Transverse colon (tissue), 4 donors: ENCODE measurements at places on chromosomes 1 and 21. TPM values are rescaled to one million over a fixed set of nuclear protein-coding genes. Genes with fewer than 3 reads are reported as not detected.

DRAXIN gene
- 0.16 TPM for total RNA-seq

OLIG2 gene
- total RNA-seq: not detected

RPTN gene
- not detected for total RNA-seq

TPTE gene
- total RNA-seq: not detected

RIIAD1 gene
- total RNA-seq: not detected

CFHR2 gene
- not detected for total RNA-seq

DNA sequence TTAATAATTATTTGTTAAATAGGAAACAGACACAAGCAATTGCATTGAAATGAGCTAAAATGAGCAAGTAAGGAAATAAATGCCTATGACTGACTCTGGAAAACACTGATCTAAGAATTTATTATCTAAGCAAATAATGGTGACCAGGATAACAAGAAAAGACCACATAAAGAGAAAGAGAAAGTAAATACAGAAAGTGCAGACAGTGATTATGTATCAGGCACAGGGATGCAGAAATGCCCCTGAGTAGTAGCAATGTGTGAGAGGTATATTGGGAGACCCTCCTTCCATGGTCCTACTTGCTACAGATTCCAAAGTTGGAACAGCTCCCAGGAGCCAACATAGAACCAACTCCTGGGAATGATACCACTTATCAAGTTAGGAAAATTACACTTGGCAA is 33.3 kb upstream of the MUTYH start:
- H3K36me3 ChIP-seq: no peaks in the 10 kb centered on the region
- H3K4me1 ChIP-seq: no peaks in the 10 kb centered on the region
- no peaks in the 10 kb centered on the region for H3K27me3 ChIP-seq
- DNase-seq: no peak

DNA sequence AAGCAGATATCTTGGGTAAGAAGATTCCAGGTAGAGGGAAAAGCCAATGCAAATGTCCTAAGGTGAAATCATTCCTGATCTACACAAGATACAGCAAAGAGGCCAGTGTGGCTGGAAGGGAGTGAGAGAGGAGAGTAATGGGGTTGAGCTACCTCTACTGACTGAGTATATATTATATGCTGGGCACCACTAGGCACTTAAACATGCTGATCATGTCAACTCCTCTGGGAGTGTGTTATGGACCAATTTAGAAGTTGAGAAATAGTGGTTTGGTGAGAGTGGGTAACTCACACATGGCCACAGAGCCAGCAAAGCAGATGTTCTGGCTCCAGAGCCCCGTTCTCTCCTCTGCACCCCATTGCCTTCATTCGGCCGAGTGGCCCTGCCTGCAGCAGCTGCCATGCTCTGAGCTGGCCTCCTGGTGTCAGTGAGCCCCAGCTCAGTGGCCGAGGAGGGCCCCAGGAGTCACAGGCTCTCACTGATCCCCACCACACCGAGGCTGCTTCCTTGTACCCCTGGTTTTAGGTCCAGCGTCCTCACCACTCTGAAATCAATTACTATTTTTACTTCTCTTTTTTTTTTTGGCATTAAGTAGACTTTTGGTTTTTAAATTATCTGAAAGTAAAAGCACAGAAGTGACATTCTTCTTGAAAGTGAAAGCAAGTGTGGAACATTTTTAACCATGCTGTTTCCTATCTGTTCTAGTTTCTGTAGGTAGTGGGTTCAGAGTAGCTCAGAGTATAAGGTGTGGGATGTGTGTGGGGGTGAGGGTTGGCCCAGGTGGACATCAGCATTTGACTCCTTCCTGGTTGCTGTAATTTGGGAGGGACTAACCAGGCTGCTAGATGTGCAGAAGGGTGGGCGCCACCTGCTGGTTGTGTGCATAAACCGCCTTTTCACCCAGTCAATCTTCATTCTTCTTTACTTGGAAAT is 45.8 kb upstream of the CRNN start:
- no peak overlapping the region for H3K27ac ChIP-seq
- H3K27me3 ChIP-seq: no peaks in the 10 kb centered on the region
- no peak overlapping the region for H3K4me3 ChIP-seq
- H3K4me1 ChIP-seq: no peaks in the 10 kb centered on the region

- no peaks in the 10 kb centered on the region for H3K4me1 ChIP-seq
- no peak overlapping the region for H3K27ac ChIP-seq
- no peak for DNase-seq
These were observed 167.0 kb downstream of the FAM78B start for GRCh38 chr1:165999826-166000225.

DNA sequence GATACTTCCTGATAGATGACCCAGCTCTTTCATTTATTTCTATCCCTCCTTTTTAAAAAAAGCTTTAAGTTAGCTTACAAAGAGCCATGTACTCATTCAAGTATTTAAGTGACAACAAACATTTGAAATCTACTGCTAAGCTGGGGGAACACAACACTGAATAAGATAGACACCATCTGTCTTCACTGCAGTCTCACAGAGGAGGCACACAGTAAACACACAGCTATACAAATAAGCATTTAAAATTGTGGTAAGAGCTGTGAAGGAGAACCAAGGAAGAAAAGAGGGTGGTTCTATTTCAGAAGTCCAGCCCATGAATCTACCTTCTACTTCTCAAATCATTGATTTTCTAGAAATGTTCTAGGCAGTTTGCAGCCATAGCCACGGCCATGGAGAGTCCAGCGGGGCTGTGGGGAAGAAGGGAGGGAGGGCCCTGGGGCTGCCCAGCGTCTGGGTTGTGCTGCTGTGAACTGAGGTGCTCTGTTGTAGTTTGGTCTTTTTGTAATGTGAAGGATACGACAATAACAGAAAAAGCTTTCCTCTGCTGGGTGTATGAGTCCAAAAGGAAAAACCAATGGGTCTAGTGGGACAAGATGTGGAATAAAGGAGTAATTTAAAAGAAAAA is 28.2 kb downstream of the PRDM2 start:
- H3K4me3 ChIP-seq: no peak overlapping the region
- no peaks in the 10 kb centered on the region for H3K4me1 ChIP-seq
- H3K36me3 ChIP-seq: no peaks in the 10 kb centered on the region
- DNase-seq: no peak

GRCh38 chr1:229385853-229386456 is 43.1 kb upstream of the CCSAP start:
- peaks cover 6% of the 10 kb centered on the region for H3K27me3 ChIP-seq
- H3K4me3 ChIP-seq: no peak overlapping the region
- no peaks in the 10 kb centered on the region for H3K4me1 ChIP-seq
- DNase-seq: no peak

DNA sequence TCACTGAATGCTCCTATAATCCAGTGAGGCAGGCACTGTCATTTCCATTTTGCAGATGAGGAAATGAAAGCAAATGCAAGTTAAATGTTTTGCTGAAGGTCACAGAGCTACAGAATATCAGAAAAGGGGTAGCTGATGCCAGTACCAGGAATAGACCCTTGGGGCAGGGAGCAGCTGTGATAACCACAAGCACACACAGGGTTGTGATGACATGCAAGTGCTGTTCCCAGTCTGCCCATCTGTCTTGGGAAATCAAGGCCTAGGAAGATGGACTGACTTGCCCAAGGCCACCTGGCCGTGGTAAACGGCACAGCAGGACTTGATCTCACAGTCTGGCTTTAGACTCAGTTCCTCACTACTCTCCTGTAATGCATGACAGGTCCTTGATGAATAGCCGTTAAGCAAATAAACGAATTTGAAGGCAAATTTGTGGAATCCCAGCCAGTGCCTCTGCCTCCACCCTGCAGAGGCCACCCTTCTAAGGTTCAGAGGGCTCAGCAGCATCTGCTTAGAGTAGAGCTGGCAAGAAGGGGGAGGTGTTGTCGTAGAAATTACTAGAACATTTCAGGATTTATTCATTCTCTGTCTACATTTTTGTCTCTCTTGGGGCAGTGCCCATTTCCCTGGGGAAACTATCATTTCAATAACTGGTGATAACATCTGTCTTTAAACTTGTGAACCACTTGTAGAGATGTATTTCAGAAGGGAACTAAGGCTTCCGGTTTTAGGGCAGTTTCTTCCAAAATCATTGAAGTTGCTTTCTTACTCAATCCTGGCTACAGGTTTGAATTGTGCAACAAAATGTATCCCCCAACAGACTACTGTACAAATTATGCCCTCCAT is 53.2 kb upstream of the MRPS6 start:
- peak overlapping the region; percentile 32 for H3K27ac ChIP-seq
- H3K4me3 ChIP-seq: no peak overlapping the region
- no peaks in the 10 kb centered on the region for H3K36me3 ChIP-seq

DNA sequence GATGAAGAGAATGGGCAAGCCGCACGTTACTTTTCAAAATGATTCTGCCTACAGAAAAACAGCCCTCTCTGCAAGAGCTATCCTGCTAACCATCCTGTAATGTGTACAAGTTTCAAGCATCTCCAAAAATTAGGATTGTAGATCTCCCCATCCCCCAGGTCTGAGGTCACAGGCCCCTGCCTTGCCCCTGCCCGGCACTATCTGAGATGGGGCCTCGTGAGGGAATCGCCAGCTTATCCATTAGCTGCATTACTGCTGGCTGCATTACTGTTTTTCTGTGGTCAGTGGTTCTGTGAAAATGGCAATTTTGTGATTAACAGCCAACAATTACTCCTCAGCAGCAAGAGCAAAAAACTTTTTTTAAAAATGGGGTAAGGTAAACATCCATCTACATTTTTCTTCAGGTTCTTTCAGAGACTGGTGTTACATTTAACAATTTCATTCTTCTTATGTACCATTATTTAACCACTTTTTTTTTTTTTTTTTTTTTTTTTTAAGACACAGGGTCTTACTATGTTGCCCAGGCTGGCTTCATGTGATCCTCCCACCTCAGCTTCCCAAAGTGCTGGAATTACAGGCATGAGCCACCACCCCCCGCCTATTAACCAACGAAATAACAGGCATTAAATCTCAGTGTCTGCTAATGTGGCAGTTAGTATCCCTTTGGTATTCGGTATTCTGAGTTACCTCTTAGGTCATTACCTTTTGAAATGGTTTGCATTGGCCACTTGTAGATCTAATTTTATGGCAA is 83.8 kb downstream of the MRPL37 start:
- H3K27ac ChIP-seq: no peak overlapping the region
- DNase-seq: no peak
- no peaks in the 10 kb centered on the region for H3K27me3 ChIP-seq
- H3K4me1 ChIP-seq: peaks cover 44% of the 10 kb centered on the region
- H3K36me3 ChIP-seq: no peaks in the 10 kb centered on the region

DNA sequence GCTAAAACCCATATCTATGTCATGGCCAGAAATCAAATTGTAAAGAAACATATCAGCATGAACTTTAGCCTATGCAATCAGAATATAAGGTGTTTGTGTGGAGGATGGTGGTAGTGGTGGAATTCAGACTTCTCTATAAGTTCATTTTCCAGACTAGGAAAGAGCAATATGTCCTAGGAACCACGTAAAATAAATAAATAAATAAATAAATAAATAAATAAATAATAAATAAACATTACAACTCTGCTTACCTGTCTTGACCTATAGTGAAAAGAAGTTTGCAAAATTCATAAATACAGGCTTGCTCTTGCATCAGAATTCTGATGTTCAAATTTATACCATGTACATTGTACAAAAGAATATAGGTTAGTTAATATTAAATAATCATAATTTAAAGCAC is 1382.6 kb upstream of the ADGRL2 start:
- H3K36me3 ChIP-seq: no peaks in the 10 kb centered on the region
- no peak for DNase-seq
- no peak overlapping the region for H3K4me3 ChIP-seq
- no peaks in the 10 kb centered on the region for H3K27me3 ChIP-seq
- no peak overlapping the region for H3K27ac ChIP-seq

DNA sequence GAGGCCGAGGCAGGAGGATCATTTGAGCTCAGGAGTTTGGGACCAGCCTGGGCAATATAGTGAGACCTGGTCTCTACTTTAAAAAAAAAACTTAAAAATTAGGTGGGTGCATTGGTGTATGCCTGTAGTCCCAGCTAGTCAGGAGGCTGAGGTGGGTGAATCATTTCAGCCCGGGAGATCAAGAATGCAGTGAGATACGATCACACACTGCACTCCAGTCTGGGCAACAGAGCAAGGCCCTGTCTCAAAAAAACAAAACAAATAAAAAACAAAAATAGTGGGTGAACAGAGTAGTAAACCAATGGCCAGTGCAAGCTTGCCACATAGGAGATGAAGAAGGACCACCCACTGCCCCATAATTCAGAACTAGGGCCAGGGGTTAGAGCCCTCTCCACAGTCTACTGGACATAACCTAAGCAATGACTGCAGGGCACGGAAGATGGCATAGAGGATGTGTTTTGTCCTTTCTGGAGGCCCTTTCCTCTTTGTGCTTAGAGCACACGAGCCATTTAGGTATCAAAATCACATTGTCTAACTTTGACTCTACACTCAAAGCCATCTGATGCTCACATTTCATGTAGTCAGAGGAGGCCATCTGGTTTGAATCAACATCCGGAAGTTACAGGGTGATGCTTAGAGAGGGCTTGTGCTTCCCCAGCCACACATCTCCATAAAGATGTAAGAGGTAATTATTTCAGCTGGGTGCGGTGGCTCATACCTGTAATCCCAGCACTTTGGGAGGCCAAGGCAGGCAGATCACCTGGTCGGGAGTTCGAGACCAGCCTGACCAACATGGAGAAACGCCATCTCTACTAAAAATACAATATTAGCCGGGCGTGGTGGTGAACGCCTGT is 12.6 kb downstream of the CD2 start:
- no peaks in the 10 kb centered on the region for H3K36me3 ChIP-seq
- H3K27me3 ChIP-seq: no peaks in the 10 kb centered on the region
- peaks cover 9% of the 10 kb centered on the region for H3K4me1 ChIP-seq
- peak overlapping the region; percentile 34 for H3K27ac ChIP-seq
- no peak overlapping the region for H3K4me3 ChIP-seq
- DNase-seq: no peak

- no peaks in the 10 kb centered on the region for H3K36me3 ChIP-seq
- no peak for DNase-seq
- H3K27me3 ChIP-seq: no peaks in the 10 kb centered on the region
- H3K4me3 ChIP-seq: no peak overlapping the region
These were observed 5.1 kb downstream of the TMEM167B start for GRCh38 chr1:109095631-109096030.

- H3K27ac ChIP-seq: no peak overlapping the region
- no peaks in the 10 kb centered on the region for H3K27me3 ChIP-seq
- H3K4me3 ChIP-seq: no peak overlapping the region
- peak; percentile 1 for DNase-seq
- no peaks in the 10 kb centered on the region for H3K4me1 ChIP-seq
These were observed 414.2 kb downstream of the PTPRU start for GRCh38 chr1:29650476-29650875.

DNA sequence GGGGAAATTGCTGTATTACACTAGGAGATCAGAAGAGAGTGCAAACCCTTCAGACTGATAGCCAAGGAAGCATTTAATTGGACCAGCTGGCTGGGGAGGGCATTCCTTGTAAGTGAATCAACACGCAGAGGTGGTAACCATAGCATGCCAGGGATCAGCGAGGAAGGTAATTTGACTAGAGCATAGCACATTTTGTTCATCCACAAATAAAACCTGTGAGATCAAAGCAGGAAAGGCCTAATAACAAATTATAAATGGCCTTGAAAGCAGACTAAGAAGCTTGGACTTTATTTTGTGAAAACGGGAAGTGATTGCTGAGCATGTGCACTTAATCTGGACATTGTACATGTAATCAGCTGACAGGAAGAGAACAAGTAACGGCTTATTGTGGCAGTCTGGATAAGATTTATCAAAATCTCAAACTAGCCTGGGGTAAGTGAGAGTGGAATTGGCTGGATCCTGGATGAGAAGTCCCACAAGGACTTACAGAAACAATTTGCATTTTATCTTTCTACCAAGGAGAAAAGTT is 11.7 kb upstream of the CD55 start:
- H3K27ac ChIP-seq: peak overlapping the region; percentile 52
- DNase-seq: peak; percentile 32
- no peaks in the 10 kb centered on the region for H3K36me3 ChIP-seq
- H3K4me3 ChIP-seq: peak overlapping the region; percentile 20
- no peaks in the 10 kb centered on the region for H3K27me3 ChIP-seq
